Tibial artery (tissue), 4 donors: ENCODE measurements at places on chromosomes 7 and 10.

GRCh38 chr7:133135451-133135850 lies 53.6 kb upstream of the CHCHD3 start:
- no peak for DNase-seq

- no peak for DNase-seq
These were observed 26.4 kb downstream of the SLC35B4 start for GRCh38 chr7:134290286-134290685.

DNA sequence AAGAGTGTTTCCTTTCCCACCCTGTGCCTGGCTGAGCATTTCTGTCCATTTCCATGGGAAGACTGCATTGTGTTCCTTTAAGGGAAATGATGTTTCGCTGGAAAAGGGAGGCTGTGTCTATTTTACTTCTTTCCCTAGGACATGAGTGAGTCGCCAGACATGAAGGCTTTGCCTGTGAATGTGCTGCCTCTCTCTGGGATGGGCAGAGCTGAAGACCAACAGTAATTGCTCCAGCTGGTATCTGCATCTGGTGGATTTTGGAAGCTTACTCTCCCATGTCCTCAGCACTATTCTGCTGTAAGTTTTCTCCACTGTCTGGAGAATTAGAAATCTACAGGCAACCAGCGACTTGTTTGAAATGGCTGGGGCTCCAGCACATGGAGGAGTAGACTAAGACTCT lies 264.6 kb upstream of the BMPER start:
- DNase-seq = no peak

- DNase-seq = no peak
These were observed 47.4 kb upstream of the CAMK2B start for GRCh38 chr7:44372560-44373417.
